ENCODE measurements at places on chromosomes 12 and 14. TPM values are rescaled to one million over a fixed set of nuclear protein-coding genes. Genes with fewer than 3 reads are reported as not detected.

- no peak overlapping the region for H3K27ac ChIP-seq
- DNase-seq, result no peak
- H3K4me3 ChIP-seq, result no peak overlapping the region
- peaks cover 35% of the 10 kb centered on the region for H3K4me1 ChIP-seq
- no peaks in the 10 kb centered on the region for H3K27me3 ChIP-seq
- H3K36me3 ChIP-seq, result peaks cover 15% of the 10 kb centered on the region
Observed at GRCh38 chr12:124849382-124849781, 14.3 kb downstream of the SCARB1 start.

GRCh38 chr12:18382236-18382885 is 121.0 kb downstream of the PIK3C2G start:
- peaks cover 5% of the 10 kb centered on the region for H3K36me3 ChIP-seq
- no peak overlapping the region for H3K4me3 ChIP-seq
- DNase-seq, result no peak
- H3K27ac ChIP-seq, result peak overlapping the region; percentile 73

- no peaks in the 10 kb centered on the region for H3K27me3 ChIP-seq
- H3K27ac ChIP-seq, result no peak overlapping the region
- H3K4me3 ChIP-seq, result no peak overlapping the region
- no peaks in the 10 kb centered on the region for H3K36me3 ChIP-seq
- DNase-seq, result no peak
- no peaks in the 10 kb centered on the region for H3K4me1 ChIP-seq
Observed at GRCh38 chr14:66998013-66998412, 191.2 kb upstream of the GARIN2 start.

DNA sequence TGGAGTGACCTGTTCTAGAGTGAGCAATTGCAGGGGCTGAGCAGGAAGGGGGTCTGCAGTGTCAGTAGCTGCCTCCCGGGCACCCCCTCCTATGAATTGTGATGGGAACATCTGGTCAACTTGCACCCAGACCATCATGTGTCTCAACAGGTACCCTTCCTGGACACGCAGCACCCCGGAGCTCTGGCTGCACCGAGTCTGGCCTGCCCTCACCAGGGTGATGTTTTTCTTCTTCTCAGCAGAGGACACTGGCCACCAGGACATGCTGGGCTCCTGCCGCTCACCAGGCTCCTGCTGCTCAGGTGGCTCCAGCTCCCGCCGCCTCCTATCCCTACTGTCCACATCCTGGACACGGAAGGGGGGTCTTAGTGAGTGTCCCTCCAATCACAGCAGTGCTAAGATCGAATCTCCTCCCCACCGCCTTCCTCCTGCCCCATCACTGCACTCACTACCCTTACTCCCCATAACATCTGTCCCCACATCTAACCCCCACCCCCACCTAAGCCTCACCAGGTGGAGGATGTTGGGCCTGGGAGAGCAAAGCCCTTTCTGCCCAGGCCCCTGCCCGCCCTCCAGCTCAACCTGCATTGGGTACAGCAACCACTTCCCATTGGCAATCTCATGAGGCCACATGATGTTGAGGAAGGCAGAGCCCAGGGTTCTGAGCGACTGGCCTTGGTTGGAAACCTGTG is 14.9 kb downstream of the ITGA7 start:
- H3K4me3 ChIP-seq, result no peak overlapping the region
- H3K36me3 ChIP-seq, result no peaks in the 10 kb centered on the region
- no peak overlapping the region for H3K27ac ChIP-seq

DNA sequence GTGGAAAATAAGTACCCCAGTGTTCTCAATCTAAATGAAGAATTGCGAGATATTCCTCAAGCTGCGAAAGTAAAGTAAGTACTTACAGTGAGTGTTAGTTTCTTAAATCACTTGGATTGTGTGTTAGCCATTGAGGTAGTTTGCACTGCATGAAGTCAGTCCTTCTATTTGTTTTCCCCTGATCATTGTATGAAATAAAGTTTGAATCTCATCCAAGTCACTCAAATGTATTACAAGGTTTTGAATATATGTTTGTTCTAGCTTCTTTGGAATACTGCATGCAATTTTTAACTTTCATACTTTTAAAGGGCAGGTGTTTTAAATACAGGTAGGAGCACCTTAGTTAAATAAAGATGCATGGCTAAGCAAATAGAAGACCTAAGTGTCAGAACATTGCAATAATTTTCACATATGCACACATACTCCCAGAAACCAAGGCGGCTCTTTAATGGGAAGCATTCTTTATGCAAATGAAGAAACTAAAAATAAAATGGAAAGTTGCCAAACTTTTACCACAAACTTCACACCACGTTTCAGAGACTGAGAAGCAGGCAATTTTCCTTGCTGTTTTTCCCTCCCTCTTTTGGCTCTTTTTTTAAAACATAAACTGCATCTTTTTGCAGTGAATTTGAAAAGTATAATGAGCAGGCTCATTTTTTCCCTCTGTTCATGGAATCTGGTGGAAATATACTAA is 105.6 kb downstream of the GPR135 start:
- peaks cover 27% of the 10 kb centered on the region for H3K36me3 ChIP-seq
- DNase-seq, result no peak
- H3K27me3 ChIP-seq, result no peaks in the 10 kb centered on the region
- H3K4me1 ChIP-seq, result peaks cover 39% of the 10 kb centered on the region

DNA sequence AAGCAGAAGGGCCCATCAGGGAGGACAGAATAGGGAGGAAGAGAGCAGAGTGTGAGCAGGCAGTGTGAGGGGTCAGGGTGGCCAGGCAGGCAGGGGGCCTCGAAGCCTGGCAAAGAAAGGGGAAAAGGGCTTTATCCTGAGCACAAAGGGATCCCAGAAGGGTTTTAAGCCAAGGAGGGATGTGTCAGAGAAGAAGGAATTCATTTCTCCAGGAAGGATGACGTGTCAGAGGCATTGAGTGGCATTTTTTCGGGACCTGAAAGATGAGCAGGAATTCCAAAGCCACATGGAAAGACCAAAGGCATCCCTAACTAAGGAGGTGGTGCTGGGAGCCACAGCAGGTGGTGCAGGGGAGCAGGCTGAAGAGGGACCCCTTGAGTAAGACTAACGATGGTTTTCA is 132.1 kb downstream of the DICER1 start:
- no peaks in the 10 kb centered on the region for H3K4me1 ChIP-seq
- H3K27me3 ChIP-seq, result peaks cover 78% of the 10 kb centered on the region
- no peak overlapping the region for H3K27ac ChIP-seq
- no peaks in the 10 kb centered on the region for H3K36me3 ChIP-seq
- no peak for DNase-seq

- H3K4me3 ChIP-seq, result no peak overlapping the region
- H3K27me3 ChIP-seq, result no peaks in the 10 kb centered on the region
- no peak for DNase-seq
- peaks cover 18% of the 10 kb centered on the region for H3K4me1 ChIP-seq
Observed at GRCh38 chr14:63924375-63924774, 71.6 kb downstream of the SYNE2 start.

- no peaks in the 10 kb centered on the region for H3K27me3 ChIP-seq
- H3K4me3 ChIP-seq, result peak overlapping the region; percentile 20
- H3K36me3 ChIP-seq, result peaks cover 6% of the 10 kb centered on the region
- no peak for DNase-seq
Observed at GRCh38 chr12:120078868-120079267, 37.7 kb downstream of the RAB35 start.

DNA sequence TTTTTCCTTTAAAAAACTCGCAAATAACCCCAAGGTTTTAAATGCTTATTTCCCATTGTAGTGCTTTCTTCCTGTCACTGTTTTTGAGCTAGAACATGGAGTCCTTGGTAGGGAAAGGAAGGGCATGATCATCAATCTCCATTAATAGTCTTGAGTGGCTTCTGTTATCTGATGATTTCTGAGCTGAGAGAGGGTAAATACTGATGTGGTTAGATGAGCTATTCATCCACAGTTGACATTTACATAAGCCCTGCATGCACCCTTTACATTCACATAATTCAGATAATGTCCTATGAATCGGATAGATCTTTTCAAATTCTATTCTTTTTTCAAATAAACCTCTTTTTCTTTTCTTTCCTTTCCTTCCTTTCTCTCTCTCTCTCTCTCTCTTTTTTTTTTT is 81.4 kb downstream of the NTN4 start:
- H3K4me3 ChIP-seq, result no peak overlapping the region
- DNase-seq, result no peak
- peaks cover 1% of the 10 kb centered on the region for H3K4me1 ChIP-seq
- H3K27me3 ChIP-seq, result no peaks in the 10 kb centered on the region
- H3K27ac ChIP-seq, result no peak overlapping the region
- H3K36me3 ChIP-seq, result no peaks in the 10 kb centered on the region

DNA sequence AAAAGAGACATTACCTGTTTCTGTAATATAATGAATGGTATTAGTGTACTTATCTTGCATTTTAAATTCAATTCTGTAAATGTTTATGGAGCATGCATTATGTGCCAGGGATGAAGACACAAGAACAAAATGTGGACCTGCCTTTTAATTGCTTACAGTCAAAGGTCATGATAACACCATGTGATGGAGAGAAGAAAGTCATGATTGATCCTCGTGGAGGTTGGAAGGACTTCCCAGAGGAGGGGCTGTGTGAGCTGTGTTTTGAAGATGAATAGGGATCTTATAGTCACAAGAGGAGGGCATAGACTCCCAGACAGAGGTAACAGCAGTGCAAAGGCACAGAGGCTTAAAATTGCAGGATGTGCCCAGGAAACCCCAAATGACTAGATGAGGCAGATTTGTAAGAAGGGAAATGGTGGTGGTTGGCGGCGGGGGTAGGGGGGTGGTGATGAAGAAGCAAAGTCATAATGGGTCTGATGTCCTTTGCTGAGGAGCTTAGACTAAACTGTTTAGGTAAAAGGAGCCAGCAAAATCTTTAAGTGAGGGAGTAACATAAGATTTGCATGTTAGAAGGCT is 151.5 kb downstream of the PRKCH start:
- H3K27ac ChIP-seq, result peak overlapping the region; percentile 65
- H3K4me1 ChIP-seq, result peaks cover 69% of the 10 kb centered on the region
- H3K4me3 ChIP-seq, result no peak overlapping the region
- H3K36me3 ChIP-seq, result peaks cover 21% of the 10 kb centered on the region
- no peaks in the 10 kb centered on the region for H3K27me3 ChIP-seq
- DNase-seq, result no peak

DNA sequence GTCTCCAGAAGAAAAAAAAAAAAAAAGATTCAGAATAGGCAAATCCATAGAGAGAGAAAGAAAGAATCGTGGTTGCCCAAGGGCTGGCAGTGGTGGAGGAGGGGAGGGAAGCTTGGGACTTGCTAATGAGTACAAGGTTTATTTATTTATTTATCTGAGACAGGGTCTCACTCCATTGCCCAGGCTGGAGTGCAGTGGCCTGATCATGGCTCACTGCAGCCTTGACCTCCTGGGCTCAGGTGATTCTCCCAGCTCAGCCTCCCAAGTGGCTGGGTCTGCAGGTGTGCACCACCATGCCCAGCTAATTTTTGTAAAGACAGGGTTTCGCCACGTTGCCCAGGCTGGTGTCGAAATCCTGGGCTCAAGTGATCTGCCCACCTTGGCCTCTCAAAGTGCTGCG is 9.7 kb upstream of the TNFRSF1A start:
- H3K27ac ChIP-seq, result no peak overlapping the region
- H3K4me3 ChIP-seq, result no peak overlapping the region
- peaks cover 28% of the 10 kb centered on the region for H3K36me3 ChIP-seq

- peaks cover 35% of the 10 kb centered on the region for H3K4me1 ChIP-seq
- DNase-seq, result no peak
- no peaks in the 10 kb centered on the region for H3K27me3 ChIP-seq
- H3K27ac ChIP-seq, result no peak overlapping the region
- no peaks in the 10 kb centered on the region for H3K36me3 ChIP-seq
Observed at GRCh38 chr12:98406378-98406777, 109.0 kb upstream of the TMPO start.

- no peaks in the 10 kb centered on the region for H3K4me1 ChIP-seq
- no peaks in the 10 kb centered on the region for H3K36me3 ChIP-seq
- no peak overlapping the region for H3K27ac ChIP-seq
- no peak for DNase-seq
Observed at GRCh38 chr14:23538050-23538718, 13.4 kb downstream of the ZFHX2 start.

GRCh38 chr12:16881986-16882570 is 276.1 kb upstream of the LMO3 start:
- H3K4me3 ChIP-seq, result no peak overlapping the region
- no peak overlapping the region for H3K27ac ChIP-seq
- H3K4me1 ChIP-seq, result peaks cover 15% of the 10 kb centered on the region
- no peaks in the 10 kb centered on the region for H3K36me3 ChIP-seq
- DNase-seq, result no peak
- H3K27me3 ChIP-seq, result no peaks in the 10 kb centered on the region

GRCh38 chr14:90559811-90560492 is 163.1 kb downstream of the CALM1 start:
- H3K4me1 ChIP-seq, result no peaks in the 10 kb centered on the region
- no peaks in the 10 kb centered on the region for H3K36me3 ChIP-seq
- no peak overlapping the region for H3K27ac ChIP-seq
- DNase-seq, result no peak

- no peak for DNase-seq
- H3K4me3 ChIP-seq, result no peak overlapping the region
- H3K27ac ChIP-seq, result no peak overlapping the region
- no peaks in the 10 kb centered on the region for H3K36me3 ChIP-seq
Observed at GRCh38 chr14:32564596-32564995, 235.5 kb downstream of the AKAP6 start.

DNA sequence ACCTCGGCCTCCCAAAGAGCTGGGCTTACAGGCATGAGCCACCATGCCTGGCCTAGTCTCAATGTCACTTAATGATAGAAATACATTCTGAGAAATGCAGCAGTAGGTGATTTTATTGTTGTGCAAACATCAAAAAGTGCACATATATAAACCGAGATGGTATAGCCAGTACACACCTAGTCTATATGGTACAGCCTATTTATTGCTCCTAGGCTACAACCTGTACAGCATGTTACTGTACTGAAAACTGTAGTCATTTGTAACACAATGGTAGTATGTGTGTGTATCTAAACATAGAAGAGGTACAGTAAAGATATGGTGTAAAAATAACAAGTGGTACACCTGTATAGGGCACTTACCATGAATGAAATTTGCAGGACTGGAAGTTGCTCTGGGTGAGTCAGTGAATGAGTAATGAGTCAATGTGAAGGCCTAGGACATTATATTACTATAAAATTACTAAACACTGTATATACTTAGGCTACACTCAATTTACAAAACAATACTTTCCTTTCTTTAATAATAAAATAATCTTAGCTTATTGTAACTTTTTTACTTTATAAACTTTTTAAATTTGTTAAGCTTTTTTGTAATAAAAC is 166.7 kb upstream of the SYT1 start:
- H3K36me3 ChIP-seq, result no peaks in the 10 kb centered on the region
- H3K27me3 ChIP-seq, result no peaks in the 10 kb centered on the region
- no peak for DNase-seq
- H3K27ac ChIP-seq, result no peak overlapping the region
- no peak overlapping the region for H3K4me3 ChIP-seq

The TPPP2 gene
- total RNA-seq, result not detected

The SPTSSA gene
- total RNA-seq, result 22.0 TPM

The PLBD1 gene
- total RNA-seq, result 98.1 TPM

The GALNT16 gene
- 2.5 TPM for total RNA-seq

The HOXC12 gene
- not detected for total RNA-seq

The KRT3 gene
- total RNA-seq, result not detected

The ZC2HC1C gene
- 5.3 TPM for total RNA-seq

The PPP1R1A gene
- total RNA-seq, result not detected

The MYH6 gene
- not detected for total RNA-seq

The AVPR1A gene
- total RNA-seq, result 0.98 TPM

The ALG10B gene
- 11.2 TPM for total RNA-seq

All from Calu3 (cell line).